ENCODE measurements at places on chromosomes 5 and 9.

DNA sequence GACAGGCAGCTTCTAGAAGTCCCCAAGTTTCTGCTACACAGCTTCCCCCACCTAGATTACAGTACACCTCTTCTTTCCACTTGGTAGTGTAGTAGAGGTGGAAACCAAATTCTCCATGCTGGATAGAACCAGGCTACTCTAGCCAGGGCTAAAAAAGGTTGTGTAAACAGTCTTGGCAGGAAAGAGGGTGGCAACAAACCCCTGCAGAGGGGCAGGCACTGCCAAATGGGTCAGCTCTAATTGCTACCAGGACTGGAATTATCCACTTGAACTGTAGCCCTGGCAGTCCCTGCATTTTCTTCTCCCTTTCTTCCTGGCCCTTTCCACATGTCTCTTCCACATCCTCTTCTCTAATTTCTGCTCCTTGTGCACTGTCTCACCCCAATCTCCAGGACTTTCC, 24.8 kb downstream of the RANBP3L start:
- no peak for DNase-seq

DNA sequence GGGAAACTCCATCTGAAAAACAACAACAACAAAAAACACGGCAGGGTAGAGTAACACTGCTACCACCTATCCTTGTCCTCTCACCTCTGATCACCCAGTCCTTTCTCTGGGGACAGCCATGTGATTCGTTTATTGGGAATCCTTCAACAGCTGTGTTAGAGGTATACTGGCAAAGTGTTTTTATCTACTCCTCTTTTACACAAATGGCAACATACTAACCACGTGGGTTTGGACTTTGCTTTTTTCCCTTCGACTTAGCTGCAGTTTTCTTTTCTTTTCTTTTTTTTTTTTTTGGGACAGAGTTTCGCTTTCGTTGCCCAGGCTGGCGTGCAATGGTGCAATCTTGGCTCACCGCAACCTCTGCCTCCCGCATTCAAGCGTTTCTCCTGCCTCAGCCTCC, 11.2 kb upstream of the SET start:
- no peak for DNase-seq

- peak; percentile 82 for DNase-seq
Measured at GRCh38 chr5:42423285-42424165, at the start of gene GHR. TSS of gene GHR (plus strand) at chr5:42423439. CDS start at chr5:42565875, 142,436 bp downstream.

DNA sequence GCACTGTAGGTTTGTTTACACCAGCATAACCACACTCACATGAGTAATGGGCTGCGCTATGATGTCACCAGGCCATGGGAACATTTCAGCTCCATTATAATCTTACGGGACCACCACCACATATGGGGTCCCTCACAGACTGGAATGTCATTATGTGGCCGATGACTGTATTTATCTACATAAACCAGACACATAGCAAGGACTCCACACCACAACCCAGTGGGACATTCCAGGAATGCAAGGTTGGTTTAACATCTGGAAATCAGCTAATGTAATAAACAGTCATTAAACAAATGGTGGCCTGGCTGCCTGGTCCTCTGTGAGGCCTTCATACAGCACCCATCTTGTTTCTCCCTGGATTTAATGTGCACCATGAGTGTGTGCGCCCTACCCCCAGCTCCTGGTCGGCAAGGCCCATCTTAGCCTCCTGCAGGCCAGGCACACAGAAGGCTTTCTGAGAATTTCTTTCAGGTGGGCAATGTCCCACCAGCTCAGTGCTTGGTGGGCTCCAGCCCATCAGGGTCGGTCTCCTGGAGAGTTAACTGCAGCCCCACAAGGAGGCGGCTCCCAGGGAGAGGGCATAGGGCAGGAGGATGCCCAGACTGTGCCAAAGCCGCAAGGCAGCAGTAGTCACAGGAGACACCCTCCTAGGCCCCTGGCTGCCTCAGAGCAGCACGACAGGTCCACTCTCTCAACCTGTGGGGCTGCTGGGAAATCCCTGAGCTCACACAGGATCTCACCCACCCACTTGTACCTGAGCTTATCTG, 35.9 kb upstream of the SARDH start:
- DNase-seq: no peak

DNA sequence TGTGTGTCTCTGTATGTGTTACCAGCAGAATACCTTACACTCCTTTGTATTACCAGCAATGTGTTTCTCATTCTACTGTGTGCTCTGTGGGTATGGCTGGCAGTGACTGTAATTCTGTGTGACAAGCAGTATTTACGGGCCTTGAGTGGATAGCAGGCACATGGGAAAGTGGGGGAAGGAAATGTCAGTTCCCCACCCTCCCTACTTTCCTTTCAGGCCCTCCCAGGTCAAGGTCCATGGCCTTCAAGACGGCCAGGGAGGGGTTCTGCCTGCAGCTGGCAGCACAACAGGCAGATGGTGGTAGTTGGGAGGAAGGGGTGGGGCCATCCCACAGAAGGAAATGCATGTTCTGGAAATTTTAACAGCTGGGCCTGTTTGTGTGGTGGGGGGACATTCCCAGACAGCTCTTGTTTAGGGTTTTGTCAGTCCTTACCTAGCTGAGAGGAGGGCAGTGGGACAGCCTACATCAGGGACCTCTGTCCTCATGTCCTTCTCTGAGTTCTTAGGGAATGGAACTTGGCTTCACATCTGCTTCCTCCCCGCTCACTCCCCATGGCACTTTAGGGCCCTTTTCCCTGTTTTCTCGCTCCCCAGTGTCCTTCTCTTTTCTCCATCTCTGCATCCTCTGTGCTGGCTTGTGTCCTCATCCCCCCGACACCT, 14.6 kb upstream of the TNIP1 start:
- no peak for DNase-seq

DNA sequence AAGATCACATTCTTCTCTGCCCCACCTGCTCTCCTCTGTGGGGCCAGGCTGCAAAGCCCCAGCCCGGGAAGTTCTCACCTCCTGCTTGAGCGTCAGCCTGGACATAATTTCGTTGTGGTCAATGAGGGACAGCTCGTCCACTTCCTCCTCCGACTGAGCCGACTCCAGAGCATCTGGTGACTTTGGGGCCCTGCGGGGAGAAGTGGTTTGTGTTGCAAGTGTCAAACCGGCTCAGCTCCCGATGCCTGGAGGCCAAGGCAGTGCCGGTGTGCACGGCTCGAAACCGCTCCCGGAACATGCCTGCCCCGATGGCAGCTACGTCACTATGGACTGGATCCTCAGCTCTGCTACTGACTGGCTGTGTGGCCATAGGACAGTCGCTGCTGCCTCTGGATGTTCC, 52.8 kb downstream of the PRRT1B start:
- no peak for DNase-seq

DNA sequence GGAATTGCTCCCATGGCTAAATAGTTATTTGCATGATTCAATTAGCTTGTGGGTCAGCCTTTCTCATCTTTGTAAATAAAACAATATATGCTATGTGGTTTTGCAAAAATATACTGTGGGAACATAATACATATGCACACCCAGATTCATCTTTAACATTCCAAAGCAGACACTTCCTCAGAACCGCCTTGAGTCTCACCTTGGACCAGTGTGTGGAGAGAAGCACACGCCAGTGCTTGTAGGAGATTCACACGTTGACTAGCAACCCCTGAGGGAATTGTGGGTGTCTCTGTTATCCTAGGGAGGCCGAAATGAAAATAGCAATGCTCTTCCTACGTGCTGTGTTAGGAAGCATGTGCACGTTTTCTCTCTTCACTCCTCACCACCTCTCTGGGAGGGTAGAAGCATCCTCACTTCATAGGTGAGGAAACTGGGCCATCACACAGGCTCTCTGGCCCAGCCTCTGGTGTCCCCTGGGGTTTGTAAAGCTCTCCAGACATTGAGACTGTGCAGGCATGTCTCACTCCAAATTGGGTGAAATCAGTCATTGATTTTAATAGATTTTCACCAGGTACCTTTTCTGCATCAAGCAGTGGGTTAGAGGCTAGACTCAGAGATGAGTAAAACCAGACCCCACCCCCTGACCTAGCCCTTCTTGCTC, 221.7 kb downstream of the PBX3 start:
- no peak for DNase-seq

DNA sequence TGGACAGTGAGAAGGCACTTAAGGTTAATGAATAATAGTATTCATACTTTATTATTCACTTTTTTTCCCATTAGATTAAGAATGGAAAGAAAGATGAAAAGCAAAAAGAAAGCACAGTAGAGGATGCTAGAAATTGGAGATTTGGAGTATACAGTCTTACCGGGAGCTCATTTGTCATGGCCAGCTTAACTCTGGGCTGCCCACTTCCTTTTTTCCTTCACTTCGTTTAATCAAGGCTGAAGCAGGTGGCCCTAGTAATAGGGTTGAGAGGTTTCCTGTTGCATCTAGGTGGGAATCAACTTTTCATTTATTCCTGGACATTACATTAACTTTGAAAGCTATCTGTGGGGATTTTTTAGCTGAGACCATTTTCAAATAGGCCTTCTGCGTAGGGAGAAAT, 57.0 kb upstream of the MEGF10 start:
- DNase-seq: no peak
